ENCODE measurements at places on chromosomes 2 and 18.

GRCh38 chr2:237670641-237671040 is 43.3 kb downstream of the LRRFIP1 start:
- DNase-seq, result no peak

GRCh38 chr2:110115291-110116032 is at the start of gene MALL:
Gene MALL (minus strand): TSS chr2:110115822. CDS start chr2:110115792, 30 bp downstream.
- DNase-seq, result no peak

GRCh38 chr2:96485751-96486651 is 19.2 kb downstream of the NEURL3 start:
- DNase-seq, result peak; percentile 34

DNA sequence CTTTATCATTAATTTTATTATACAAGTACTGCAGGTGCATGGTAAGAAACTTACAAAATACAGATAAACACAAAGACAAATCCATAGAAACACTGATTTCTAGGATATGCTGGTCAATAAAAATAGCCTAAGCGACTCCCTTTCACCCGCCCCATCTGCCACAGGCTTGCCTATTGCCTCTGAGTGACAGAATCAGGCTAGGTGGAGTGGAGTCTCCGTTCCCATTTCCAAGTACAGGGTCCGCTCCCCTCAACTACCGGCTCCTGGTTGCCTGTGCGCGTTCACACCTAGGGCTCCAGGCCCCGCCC is 201 bp upstream of the TRAPPC12 start:
- DNase-seq, result no peak

DNA sequence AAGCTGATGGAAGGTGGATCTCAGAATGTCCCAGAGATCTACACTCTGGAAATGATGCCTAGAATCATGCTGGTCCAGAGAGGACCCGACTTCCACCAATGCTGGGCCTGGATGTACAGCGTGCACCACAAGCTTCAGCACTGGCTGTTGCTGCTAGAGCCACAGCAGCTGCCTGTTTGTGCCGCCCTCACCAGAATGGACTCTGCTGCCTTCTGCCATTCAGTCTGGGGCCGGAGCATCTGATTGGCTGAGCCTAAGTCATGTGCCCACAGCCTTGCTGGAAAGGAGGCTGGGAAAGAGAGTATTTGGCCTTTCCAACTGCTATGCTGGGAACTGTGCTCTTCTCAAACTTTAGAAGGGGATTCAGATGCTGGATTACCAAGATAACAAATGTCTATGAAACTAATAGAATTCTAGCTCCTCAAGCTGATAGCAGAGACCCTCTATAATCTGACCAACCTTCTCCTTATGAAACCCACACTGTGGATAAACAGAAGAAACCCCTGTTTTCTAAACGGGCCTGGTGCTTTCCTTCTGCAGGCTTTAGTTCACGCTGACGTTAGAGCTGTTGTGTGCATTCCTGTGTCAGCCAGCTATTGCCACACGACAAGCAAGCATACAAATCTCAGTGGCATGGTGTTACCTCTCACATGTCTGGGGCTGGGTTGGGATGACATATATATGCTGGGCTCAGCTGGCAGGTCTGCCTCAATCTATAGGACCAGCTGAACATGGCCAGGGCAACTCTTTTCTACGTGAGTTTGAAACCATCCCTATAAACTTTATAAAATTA is 4.1 kb upstream of the LOXHD1 start:
- DNase-seq, result no peak

- DNase-seq, result no peak
Observed at GRCh38 chr18:75563150-75563549, 135.6 kb upstream of the SMIM21 start.

DNA sequence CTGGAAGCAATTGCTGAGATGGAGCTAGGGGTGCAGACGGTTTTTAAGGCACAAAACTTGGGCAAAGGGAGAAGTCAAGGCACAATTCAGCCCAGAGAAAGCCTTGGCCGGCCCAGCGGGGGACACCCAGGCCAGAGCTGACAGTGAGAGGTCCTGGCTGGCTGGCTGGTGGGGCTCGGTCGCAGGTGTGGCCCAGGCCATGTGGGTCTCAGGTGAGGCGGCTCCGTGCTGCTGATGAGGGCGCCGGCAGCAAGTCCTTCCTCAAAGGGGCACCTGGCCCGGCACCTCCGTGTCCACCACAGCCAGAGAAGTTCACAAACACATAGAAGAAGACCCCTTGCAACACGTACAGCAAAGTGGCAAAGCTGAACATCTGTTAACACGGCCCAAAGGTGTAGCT is 54.2 kb upstream of the LDLRAD4 start:
- DNase-seq, result no peak

DNA sequence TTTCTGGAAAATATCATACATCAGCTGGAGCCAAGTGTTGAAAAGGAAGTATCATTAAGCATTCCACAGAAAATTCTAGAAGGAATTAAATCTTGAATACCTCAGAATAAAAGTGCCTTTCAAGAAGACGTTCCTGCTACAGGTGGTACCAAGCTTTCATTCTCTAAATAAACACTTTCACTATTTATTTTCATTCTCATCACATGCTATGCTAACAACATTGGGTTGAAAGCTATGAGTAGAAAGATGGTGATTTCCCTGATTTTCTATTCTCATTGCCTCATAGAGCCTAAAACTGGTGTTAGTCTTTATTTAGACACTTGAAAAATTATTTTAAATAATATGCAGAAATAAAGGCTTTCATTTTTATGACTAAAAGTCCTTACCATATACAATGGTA is 324.7 kb downstream of the LRP1B start:
- no peak for DNase-seq

DNA sequence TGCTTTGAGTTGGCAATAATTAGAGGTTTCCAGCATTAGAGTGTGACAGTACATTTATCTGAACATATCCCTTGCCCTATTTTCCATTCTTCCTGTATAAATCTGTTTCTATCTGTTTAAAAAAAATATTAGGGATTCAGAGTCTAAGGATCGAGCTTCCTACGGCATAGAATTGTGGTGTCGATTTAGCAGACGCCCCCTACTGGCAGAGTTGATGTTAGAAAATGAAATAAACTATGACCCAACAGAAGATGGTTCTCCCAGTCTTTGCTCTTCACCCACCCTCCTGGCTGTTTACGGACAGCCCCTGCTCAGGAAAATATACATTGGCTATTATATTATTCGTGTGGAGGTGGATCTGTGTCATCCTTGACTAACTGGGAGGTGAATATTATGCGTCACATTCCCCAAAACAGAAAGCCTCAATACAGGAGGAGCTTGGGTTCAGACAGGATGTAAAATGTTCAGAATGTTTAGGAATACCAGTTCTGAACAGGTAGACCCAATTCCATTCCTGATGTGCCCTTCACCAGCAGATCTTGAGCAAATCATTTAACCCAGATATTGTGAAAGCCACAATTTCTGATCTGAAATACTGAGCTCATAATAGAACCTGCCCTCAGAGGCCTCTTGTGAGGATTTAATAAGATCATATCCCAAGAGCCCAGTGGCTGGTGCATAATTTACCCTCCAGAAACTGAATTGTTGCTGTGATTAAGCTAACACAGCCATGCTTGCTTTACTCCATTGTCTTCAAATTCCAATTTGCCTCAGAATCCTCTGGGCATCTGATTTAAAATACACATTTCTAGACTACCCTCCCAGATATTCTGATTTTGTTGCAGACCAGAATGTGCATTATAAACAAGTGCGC is 10.8 kb upstream of the ERMN start:
- DNase-seq, result no peak
